NCI-H1436 (cell line): ENCODE measurements at places on chromosomes 2 and 18.

DNA sequence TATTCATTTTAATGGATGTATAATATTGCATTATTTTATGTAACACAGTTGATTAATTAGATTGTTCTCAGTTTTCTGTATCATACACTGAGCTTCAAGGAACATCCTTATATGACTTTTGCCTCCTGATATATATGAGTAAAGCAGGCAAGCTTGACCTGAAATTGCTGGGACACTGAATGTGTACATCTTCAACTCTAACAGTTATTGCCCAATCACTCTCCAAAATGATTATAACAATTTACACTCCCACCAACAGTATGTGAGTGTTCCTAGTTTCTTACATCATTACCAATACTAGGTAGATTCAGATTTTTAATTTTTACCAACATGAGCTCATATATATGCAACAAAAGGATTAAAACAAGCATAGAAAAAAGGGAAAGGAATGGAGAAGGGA, 379.4 kb downstream of the SETBP1 start:
- DNase-seq = no peak

DNA sequence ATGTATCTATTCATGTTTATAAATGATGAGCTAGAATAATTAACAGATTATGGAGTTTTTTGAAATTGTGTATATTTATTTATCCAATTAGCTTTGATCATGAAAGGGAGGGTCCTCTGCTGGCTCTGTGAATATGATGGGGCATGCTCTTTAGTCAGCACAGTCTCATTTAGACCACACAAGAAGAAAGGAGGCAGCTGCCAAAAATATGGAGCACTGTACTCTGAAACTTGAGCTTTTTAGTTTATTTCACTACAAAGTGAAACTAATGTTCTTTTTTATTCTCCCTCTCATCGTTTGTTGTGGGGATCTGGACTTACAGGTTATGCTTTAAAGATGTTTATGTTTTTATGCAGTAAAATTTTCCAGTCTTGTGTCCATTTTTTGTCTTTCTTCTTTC, 266.9 kb upstream of the GULP1 start:
- no peak for DNase-seq

- DNase-seq = no peak
Observed at GRCh38 chr18:41936471-41937134, 18.4 kb upstream of the PIK3C3 start.

- no peak for DNase-seq
Observed at GRCh38 chr18:2853926-2854664, 7.3 kb downstream of the EMILIN2 start.

DNA sequence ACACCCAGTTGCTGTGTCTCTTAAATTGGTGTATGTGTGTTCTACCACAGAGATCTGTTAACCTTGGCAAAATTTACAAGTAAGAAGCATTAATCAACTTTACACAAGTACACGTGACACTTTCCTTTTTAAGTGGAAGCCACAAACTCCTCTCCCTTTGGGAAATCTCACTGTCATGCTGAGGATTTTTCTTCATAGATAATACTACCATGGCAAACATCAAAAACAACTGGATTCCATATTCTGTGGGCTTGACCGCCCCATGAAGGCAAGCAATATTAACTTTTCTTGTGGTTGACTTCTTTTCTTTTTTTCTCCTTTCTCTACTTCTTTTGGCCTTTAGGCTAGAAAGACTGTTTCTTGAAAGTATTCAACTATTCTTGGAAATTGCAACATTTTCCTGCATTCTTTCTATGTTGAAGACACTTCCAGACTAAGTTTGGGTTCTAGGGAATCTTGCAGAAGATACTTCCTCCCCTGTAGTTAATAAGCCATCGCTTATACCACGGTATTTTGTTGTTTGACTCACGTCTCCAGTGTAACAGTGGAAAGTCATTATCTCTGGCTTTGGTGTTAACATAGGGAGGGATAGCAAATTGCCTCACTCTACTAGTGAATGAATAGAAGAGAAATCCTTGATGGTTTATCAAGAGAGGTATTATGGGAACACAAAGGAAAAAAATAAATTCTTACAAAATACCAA, 79.5 kb downstream of the SLC8A1 start:
- DNase-seq = no peak
